BJ (cell line): ENCODE measurements at places on chromosomes 1 and 21. TPM values are rescaled to one million over a fixed set of nuclear protein-coding genes. Genes with fewer than 3 reads are reported as not detected.

DNA sequence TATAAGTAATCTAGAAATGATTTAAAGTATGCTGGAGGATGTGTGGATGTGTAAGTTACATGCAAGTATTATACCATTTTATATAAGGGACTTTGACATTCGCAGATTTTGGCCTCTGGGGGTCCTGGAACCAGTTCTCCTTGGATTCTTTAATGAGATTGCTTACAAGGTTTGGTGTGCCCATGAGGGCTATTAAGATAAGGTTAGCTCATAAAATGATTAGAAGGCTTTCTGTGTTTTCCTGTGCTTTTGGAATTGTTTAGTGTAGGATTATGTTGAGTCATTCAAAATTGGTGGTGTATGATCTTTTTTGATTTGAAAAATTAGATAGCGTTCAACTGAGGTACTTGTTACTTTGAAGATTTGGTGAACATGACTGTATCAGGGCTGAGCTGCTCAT lies 5.6 kb downstream of the USP25 start:
- DNase-seq = no peak

- DNase-seq = no peak
Measured at GRCh38 chr1:182845379-182845778, 6.2 kb downstream of the DHX9 start.

GRCh38 chr1:82466416-82466815 lies 665.7 kb downstream of the ADGRL2 start:
- DNase-seq = no peak

DNA sequence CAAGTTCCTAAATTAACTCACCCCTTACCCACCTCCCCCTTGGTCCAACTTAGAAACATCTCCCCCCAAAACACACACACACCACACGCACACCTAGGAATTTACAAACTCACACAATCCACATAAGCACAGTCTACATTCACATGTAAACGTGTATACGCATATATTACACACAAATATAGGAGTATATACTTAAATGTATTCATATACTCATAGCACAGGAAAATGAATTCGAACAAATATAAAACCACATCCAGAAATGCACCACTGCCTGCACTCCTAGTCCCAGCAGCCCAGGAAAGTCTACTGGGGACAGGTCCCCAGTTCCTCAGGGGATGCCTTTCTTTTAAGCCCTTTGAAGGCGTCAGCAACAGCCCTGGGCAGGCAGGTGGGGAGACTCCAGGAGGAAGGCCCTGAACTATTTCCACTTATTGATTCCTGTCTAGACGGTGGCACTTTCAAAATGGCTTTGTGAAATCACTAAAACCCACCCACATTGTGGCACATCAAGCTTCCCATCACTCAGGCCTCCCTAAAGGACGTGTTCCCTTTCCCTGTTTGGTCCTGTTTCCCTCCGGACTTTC lies 3.1 kb upstream of the DMBX1 start:
- no peak for DNase-seq

- no peak for DNase-seq
Measured at GRCh38 chr1:18954270-18955071, 2.0 kb downstream of the IFFO2 start.

DNA sequence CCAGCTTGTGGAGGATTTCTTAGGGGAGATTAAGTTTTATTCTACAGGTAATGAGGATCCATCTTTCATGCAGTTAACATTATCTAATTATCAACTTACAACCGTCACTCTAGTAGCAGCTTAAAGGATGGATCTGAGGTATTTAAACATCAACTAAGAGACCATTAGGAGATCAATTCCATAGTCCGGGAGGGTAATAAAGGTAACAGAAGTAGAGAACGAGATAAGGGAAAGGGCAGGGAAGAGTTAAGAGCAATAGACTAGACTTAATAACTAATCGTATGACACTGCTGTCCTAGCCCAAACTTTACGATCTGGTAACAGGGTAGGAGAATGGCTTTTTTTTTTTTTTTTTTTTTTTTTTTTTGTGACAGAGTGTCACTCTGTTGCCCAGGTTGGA lies 19.5 kb upstream of the CCDC17 start:
- no peak for DNase-seq

DNA sequence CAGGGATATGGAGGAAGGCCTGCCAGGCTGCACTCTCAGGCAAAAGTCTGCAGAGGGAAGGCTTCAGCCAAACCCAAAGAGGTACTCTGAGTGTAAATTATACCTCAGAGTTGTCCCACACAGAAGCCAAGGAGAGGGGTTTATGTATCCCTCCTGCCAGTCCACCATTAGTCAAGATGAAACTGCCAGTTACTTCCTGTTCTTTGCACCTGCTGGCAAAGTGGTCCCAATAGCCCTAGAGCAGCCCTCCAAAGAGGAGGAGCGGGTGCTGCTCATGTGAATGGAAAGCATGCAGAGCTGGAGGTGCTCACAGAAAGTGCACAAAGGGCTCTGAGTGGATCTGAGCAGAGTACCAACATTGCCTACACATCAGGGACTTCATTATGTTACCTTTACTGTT lies 37.1 kb upstream of the MCOLN3 start:
- DNase-seq = no peak

- DNase-seq = no peak
Measured at GRCh38 chr1:154213274-154213673, 7.1 kb upstream of the CFAP141 start.

GRCh38 chr1:29685387-29685786 lies 449.1 kb downstream of the PTPRU start:
- no peak for DNase-seq

DNA sequence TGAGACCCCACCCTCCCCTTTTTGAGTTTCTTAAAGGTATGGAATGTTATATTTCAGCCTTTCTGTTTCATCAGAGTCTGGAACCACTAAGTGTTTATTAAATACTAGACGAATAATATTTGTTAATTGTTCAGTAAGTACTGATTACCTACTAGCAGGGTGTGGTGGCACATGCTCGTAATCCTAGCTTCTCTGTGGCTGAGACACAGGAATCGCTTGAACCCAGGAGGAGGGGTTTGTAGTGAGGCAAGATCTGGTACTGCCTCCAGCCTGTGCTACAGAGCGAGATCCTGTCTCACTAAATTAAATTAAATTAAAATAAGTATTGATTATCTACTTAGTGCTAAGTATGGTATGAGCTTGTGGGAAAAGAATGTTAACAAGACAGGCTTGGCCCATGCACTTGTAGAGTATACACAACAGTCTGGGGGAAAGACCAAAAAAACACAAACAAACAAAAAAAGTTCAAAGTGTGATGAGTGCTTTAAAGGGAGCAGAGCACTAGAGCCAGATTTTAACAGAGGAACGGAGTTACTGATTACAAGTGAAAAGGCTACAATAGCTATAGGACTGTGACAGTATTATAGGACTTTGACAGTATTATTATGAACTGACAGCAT lies 2.4 kb downstream of the CEPT1 start:
- no peak for DNase-seq

Gene C1QA
- not detected in 2 replicates for polyA plus RNA-seq
